ENCODE measurements at places on chromosomes 2 and 18.

DNA sequence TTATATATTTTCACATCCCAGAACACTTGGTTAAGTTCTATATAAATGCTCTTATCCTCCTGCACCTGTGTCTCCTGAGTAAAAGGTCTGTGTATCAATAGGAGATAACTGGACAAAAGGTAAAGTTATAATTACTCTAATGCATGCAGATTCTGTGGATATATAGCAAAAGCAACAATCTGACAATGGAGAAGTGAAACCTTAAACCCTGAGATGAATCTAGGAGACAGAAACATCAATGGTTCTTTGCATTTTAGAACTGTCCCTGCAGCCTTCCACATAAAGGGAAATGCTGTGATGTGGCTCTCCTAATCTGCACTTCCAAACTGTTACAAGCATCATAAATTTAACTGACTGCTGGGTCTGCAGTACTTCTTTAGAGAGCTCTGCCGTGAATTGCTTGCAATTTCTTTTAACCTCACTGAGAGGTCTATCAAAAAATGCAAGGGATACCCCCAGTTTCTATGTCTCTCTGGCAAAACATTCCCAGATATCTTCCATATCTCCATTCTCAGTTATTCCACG is 42.8 kb upstream of the FSIP2 start:
- no peak for DNase-seq

DNA sequence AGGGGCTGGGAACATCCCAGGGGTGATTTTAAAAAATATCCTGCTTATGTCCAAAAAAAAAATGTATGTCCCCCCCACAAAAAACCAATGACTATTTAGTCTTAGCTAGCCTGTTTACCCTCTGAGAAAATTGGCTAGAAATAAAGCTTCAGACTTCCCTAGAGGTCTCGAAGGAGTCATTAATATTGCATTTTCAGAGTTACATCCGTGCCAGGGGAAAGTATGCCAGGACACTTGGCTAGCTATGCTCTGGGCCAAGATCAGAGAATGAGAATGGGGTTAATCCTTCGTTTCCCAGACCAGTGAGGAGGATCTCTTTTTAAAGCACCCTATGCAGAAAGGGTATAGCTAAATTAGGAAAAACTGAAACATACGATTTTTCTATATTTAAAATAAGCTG is 183.6 kb downstream of the MC4R start:
- no peak for DNase-seq

- no peak for DNase-seq
These were observed 396.7 kb downstream of the CDH2 start for GRCh38 chr18:27780061-27780745.

DNA sequence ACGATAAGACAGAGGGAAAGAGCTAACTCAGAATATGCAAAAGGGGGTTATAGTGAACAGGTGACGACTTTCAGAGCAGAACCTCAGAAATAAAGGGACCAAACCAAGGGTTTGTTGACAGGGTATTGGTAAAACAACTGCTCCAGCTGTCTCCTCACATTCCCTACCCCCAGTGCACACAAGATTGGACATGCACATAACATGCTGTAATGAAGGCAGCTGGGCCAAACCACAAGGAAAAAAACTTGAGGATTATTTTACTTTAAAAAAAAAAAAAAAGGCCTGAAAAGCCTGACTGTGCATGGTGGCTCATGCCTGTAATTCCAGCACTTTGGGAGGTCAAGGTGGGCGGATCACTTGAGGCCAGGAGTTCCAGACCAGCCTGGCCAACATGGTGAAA is 3.5 kb downstream of the RBM43 start:
- DNase-seq = no peak

- no peak for DNase-seq
These were observed 393.3 kb upstream of the CYRIA start for GRCh38 chr2:17058772-17059402.
